Fibroblast of the aortic adventitia (primary cell): ENCODE measurements at places on chromosomes 3 and 15. TPM values are rescaled to one million over a fixed set of nuclear protein-coding genes. Genes with fewer than 3 reads are reported as not detected.

- DNase-seq: peak; percentile 39
Measured at GRCh38 chr3:63863150-63864007, at the start of the genes ATXN7 and THOC7. Gene ATXN7, plus strand, starts transcription at chr3:63863867. Its CDS starts 48,732 bp downstream, at chr3:63912599. Gene THOC7, minus strand, starts transcription at chr3:63863805. Its CDS starts 15 bp downstream, at chr3:63863790.

GRCh38 chr3:9247941-9248521, 1.4 kb downstream of the SRGAP3 start:
- no peak for DNase-seq

GRCh38 chr3:16960125-16960524, 75.4 kb downstream of the PLCL2 start:
- DNase-seq: no peak

NPAP1 gene
- 0.16 TPM in 1 of 2 replicates, not detected in the other for total RNA-seq

TMC3 gene
- total RNA-seq: under 0.01 TPM in 1 of 2 replicates, not detected in the other

GRCh38 chr3:136670166-136670565, 82.0 kb downstream of the STAG1 start:
- DNase-seq: no peak

GRCh38 chr15:64696481-64696880, 78.9 kb downstream of the RBPMS2 start:
- DNase-seq: no peak

CCDC66 gene
- 21.1 and 36.0 TPM in 2 replicates for total RNA-seq

- DNase-seq: no peak
Measured at GRCh38 chr15:52031556-52031955, 12.5 kb downstream of the MAPK6 start.

DNA sequence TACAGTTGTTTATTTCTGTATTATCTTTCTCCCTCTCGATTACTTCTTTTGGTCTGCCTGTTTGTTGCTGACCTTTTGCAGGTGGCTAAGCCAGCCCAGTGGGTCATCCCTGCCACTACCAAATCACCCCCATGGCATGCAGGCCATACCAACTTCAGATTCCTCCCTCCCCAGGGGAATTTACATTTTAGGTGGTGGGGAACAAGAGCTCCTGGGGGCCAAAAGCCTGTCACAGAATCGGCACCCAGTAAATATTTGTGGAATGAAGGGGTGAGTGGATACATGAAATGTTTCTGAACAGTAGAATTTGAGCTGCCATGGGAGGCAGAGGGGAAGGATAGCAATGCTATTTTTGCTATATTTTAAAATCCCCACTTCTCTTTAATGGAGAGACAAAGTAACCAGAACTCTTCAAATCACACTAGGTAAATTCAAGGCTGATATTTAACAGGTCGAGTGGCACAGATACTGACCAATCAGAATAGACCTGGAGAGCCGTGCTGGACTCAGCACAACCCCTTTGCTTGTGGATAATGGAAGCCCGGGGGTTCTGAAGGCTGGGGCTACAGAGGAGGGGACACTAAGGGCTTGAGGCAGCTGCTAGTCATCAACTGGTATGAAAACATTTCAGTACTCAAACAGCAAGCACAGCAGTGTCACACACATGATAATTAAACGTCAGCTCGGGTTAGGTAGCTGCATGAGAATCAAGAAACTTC, 54.3 kb upstream of the SMAD3 start:
- no peak for DNase-seq

VGLL3 gene
- total RNA-seq: 38.8 and 47.4 TPM in 2 replicates

DNA sequence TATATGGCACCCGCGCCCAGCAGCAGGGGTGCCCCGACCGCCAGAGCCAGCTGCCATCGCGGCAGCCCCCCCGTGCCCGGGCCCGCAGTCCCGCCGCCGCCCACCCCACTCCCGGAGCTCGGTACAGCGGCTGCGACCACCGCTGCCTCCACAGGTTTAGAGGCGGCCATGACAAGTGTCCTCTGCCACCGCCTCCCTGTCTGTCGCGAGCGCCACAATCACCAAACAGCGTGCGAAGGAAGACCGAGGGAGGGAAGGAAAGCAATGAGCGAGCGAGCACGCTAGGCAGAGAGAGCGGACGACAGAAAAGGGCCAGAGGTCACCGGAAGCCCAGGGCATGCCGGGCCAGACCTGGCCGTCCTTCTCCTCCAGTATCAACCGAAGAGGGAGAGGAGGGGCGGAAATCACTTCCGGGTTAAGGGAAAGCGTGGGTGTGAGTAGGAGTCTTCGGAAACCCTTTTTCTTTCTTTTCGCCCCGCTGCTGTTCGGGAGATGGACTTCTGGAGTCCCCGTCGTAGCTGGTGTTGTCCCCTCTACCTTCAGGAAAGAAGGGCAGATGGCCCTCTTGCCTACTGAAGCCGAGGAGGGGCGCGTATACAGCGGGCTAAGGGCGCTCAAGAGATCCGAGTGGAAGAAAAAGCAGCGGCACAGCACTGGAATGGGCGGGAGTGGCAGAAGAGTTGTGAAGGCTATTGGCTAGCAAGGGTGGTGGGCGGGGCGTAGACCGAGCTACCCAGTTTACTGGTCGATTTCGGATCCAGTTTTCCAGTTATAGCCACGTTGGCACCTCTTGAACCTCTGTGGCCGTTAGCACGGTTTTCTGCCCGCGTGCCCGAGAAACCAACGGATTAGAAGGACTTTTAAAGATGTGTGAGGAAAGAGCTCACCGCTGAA, at the start of the genes LNP1 and TOMM70:
Gene LNP1 (plus strand): TSS at position 760 of the 894 bp plus-strand sequence. CDS start 28,191 bp downstream, outside the sequence.
Gene TOMM70 (minus strand): TSS at position 310 of the 894 bp plus-strand sequence. CDS start 140 bp downstream, at position 170.
- DNase-seq: peak; percentile 96

GRCh38 chr3:144491333-144491732, 519.7 kb downstream of the DIPK2A start:
- DNase-seq: no peak

ZBTB20 gene
- 35.7 and 47.2 TPM in 2 replicates for total RNA-seq

DNA sequence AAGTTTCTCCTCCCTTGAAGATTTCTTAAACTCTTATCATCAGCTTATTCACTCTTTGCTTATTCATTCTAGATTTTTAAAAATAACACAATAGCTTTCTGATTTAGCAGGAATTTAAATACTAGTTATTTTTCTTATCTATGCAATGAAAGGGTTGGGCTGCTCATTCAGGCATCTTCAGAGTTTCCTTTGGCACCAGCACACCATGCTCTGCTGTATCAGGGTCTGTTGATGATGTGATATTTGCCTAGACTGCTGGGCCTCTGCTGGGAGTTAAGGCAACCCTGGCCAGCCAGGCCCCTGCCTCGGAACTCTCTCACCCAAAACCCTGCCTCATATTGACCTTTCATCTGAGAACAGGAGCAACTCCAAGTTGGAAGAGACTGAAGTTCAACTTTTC, 35.0 kb downstream of the DRD3 start:
- DNase-seq: peak; percentile 82

RASGRF1 gene
- total RNA-seq: not detected in 2 replicates

- DNase-seq: no peak
Measured at GRCh38 chr15:81111018-81111417, 23.1 kb upstream of the CFAP161 start.

GRCh38 chr3:40574661-40575060, 49.9 kb downstream of the ZNF621 start:
- no peak for DNase-seq

- no peak for DNase-seq
Measured at GRCh38 chr3:3531476-3531875, 267.8 kb upstream of the LRRN1 start.

DNA sequence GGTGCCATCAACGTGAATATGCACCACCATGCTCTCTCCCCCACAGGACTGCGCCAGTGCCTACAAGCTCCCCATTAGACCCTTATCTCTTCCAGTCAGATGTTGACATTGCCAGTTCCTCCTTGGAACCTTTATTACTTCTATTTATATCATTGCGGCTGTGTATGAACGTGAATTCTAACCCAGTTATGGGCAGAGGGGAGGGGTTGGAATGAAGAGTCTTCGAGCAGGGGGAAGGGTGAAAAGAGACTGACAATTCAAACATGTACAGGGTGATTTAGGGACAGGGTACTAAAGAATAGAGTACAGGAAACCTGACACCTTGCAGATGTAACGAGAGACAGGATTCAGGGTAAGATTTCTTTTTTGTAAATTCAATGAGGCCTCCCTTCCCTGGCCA, 41.8 kb upstream of the ST6GAL1 start:
- no peak for DNase-seq

FOXB1 gene
- not detected in 2 replicates for total RNA-seq

ZCWPW2 gene
- total RNA-seq: 1.2 and 1.7 TPM in 2 replicates

RIOX2 gene
- 7.5 and 32.7 TPM in 2 replicates for total RNA-seq

DNA sequence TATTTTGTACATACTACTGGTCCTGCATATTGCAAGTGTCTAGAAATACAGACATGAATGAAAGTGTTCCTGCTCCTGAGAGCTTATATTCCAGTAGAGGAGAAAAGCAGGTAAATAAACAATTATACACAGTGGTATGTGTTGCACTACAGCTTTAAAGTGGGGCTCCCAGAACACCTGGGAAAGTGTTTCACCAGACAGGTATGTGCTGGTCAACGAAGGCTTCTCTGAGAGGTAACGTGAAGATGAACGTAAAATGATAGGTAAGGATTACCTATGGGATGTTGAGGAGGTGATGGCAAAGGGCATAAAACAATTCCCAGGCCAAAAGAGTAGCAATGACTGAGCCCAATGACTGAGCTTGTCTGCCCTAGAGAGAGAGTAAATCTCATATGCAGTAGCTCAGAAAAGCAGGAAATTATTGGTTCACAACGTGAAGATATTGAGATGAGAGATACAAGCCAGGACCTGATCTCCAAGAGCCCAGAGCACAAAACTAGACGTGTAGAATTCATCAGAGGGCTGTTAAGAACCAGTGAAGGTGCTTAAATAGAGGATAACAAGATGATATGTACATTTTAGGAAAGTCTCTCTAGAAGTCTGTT, 459.1 kb upstream of the BCHE start:
- no peak for DNase-seq

- DNase-seq: peak; percentile 32
Measured at GRCh38 chr3:63193647-63194046, 84.5 kb upstream of the SYNPR start.

DNA sequence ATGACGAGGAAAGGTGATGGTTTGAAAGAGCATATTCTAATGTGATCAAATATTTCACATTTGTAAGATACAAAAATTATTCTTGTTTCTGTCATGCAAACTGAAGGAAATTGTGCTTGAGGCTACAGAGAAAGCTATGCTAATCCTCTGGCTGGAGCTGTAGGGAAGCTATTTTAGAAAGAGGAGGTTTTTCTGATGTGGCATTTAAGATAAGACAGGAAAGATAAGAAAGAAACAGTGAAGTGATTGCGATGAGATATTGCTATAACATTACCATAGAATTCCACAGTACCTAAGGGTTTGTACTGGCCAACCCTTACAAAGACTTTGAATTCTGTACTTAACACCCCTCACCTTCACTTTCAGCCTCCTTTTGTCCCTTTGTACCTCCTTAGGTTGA, 205.2 kb upstream of the LMCD1 start:
- no peak for DNase-seq

GRCh38 chr3:193686665-193687483, 93.9 kb downstream of the OPA1 start:
- no peak for DNase-seq

AQP9 gene
- total RNA-seq: 0.09 and 1.1 TPM in 2 replicates

- DNase-seq: peak; percentile 17
Measured at GRCh38 chr3:71896751-71897150, 111.8 kb upstream of the PROK2 start.

GRCh38 chr3:8945890-8946600, 17.2 kb downstream of the RAD18 start:
- DNase-seq: no peak

- no peak for DNase-seq
Measured at GRCh38 chr3:160057331-160057730, 68.7 kb downstream of the IL12A start.

LRIG1 gene
- 3.9 and 26.4 TPM in 2 replicates for total RNA-seq

C2CD4A gene
- not detected in 2 replicates for total RNA-seq

DNA sequence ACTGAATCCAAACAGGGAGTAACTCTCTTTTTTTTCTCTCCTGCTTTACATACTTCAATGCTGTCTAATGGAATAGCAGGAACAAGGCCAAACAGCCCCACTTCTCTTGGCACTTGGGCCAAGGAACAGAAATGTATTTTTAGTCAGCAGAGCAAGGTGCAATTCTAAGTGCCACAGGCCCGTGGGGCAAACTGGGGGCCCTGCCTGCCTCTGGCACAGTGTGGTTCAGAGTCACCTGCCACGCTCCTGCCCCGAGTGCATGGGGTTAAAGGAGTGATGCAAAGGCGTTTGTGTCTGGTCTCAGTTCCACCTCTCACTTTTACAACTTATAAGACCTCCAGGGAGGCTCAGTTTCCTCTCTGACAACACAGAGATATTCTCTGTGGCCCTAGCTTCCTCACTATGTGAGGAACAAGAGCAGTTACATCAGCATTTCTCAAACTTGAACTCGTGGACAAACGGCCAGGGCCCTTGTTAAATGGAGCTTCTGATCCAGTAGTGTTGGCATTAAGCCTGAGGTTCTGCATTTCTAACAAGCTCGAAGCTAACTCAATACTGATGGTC, 51.3 kb downstream of the LRIG1 start:
- peak; percentile 66 for DNase-seq

DNA sequence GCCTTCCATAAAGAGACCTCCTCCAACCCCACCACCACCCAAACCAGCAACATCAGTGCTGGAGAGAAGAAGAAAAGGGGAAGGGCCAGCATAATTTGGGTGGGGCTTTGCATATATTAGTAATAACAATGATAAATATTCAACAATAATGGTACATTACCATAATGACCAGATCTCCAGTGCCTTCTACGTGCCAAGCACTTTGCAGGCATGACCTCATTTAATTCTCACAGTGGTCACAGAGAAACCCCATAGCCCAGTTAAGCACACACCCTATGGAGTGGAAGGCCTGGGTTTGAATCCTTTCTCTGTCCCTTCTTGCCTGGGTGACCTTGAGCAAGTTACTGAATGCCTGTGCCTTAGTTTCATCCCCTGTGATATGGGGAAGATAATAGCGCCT, 49.2 kb downstream of the CORO2B start:
- DNase-seq: no peak

DNA sequence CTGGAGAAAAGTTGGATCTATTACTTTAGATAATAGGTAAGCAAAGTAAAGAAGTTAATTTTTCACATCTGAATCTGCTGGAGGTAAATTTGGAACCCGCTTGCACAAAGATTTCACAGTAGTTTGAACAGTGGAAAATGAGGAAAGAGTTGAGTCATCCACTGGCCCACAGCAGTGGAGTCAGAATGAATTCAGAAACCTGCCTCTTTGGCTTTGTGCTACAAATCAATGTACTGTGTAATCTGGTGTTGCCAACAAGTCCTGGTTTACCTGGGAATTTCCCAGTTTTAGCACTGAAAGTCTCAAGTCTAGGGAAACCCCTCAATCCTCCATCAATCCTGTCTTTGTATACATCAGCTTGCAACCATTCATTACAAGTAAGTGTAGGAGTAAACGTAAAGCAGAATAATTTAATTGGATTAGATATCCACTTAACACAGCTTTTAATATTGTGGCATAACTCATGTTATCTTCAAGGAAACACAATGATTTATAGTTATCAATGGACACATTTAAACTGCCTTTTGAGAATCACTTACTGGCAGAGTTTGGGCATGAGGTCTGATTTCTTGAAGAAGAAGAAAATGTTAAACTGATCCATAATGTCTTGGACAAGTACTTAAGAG, 100.6 kb downstream of the DCLK3 start:
- peak; percentile 66 for DNase-seq

DNA sequence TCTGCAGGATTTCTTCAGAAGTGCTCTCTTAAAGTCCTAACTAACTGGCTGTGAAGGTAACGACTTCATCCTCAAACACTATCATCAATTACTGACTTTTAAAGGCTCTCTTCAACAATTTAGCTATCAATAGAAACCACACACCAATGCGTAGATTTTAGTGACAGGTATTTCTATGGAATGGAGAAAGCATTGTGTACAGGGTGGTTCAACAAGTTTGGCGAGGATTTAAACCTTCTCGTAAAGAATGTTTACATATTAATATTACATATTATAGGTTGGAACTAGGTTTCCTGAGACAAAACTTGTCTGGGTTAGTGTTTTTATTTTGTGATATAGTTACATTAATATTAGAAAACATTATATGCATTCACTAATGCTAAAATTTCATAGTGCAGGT, 233.6 kb downstream of the CHL1 start:
- no peak for DNase-seq
